ENCODE measurements at places on chromosomes 6 and 20. TPM values are rescaled to one million over a fixed set of nuclear protein-coding genes. Genes with fewer than 3 reads are reported as not detected.

- DNase-seq = no peak
These were observed 48.9 kb downstream of the NOL4L start for GRCh38 chr20:32535953-32536823.

GRCh38 chr6:135901774-135902524 lies 50.4 kb downstream of the PDE7B start:
- peak; percentile 72 for DNase-seq

- no peak for DNase-seq
These were observed 60.2 kb downstream of the UBE2V1 start for GRCh38 chr20:50052550-50053361.

- DNase-seq = peak; percentile 93
These were observed 9.1 kb downstream of the BCL2L1 start for GRCh38 chr20:31713312-31714273.

GRCh38 chr6:80930376-80930775 lies 822.1 kb downstream of the TENT5A start:
- no peak for DNase-seq

- DNase-seq = no peak
These were observed 112.9 kb upstream of the JAG1 start for GRCh38 chr20:10786678-10787077.

DEFB127 gene
- not detected for total RNA-seq

KHDRBS2 gene
- not detected for total RNA-seq
